ENCODE measurements at places on chromosomes 12 and 14.

- DNase-seq = peak; percentile 29
These were observed 342.7 kb downstream of the CACNA1C start for GRCh38 chr12:2395354-2395977.

- DNase-seq = no peak
These were observed at the start of gene GALNT16 for GRCh38 chr14:69259527-69260189. GALNT16 (plus strand) TSS chr14:69260158; CDS start chr14:69260291, 133 bp downstream.

DNA sequence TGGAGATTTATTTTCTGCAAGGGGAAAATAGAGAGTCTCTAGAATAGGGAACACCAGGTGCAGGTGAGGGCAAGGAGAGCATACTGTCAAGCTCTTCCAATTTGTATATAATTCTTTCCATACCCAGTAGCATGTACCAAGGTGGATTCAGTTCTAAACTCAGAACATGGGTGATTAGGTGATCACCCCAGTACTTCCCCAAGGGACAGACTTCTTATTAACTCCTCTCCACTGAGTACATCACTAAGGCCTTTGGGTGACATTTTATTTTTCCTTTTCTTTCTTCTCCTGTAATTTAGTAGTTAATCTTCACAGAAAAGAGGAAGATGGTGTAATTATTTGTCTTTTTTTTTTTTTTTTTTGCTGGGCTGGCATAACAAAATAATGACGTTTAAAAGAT is 54.2 kb downstream of the DIP2B start:
- no peak for DNase-seq

GRCh38 chr12:47775100-47775911 is 2.3 kb downstream of the SLC48A1 start:
- DNase-seq = peak; percentile 32

DNA sequence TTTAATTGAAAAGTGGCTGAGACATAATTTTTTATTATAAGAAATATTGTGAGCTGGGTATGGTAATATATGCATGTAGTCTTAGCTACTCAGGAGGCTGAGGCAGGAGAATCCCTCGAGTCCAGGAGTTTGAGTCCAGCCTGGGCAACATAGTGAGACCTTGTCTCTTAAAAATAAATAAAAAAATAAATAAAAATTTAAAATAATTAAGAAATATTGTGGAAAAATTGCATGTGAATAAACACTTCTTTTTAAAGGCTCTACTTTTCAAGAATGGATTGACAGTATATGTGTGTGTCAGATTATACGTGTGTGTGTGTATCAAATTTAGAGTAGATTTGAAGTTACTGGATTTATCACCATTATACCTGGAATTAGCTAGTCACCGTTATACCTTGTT is 43.2 kb downstream of the ERC1 start:
- DNase-seq = no peak

- peak; percentile 12 for DNase-seq
These were observed 39.7 kb upstream of the EML1 start for GRCh38 chr14:99753225-99754140.

DNA sequence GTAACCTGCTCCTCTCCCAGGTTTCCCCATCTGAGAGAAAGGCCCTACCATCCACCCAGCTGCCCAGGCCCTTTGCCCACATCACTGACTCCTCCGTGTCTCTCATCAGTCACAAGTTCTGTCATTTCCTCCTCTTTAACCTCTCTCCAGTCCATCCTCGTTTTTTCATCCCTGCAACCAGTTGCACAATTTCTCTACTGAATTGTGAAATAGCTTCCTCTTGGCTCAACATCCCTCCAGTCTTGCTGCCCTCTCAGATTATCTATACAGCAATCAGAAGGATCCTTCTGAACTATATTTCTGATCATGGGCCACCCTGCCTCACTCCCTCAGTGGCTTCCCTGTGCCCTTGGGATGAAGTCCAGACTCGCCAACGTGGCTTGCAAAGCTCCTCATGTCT is 6.8 kb downstream of the FAM161B start:
- peak; percentile 41 for DNase-seq

DNA sequence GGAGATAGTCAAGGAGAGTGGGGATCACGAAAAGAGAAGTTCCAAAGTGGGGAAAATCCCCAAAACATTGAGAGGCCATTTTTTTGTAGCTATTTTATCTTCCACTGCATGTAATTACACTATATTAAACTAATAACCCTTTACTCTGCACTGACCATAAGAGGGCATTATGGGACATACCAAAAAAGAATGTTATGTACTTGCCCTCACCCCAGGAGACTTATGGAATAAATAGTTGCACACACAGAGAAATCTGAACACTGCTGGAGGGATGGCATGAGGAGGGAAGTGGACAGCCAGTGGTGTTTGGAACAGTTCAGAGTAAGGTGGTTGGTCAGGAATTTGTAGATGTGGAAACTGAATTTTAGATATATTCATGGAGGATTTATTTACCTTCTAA is 422.9 kb downstream of the SNAPC1 start:
- peak; percentile 10 for DNase-seq

GRCh38 chr12:31444736-31445135 is 118.8 kb upstream of the SINHCAF start:
- DNase-seq = no peak

DNA sequence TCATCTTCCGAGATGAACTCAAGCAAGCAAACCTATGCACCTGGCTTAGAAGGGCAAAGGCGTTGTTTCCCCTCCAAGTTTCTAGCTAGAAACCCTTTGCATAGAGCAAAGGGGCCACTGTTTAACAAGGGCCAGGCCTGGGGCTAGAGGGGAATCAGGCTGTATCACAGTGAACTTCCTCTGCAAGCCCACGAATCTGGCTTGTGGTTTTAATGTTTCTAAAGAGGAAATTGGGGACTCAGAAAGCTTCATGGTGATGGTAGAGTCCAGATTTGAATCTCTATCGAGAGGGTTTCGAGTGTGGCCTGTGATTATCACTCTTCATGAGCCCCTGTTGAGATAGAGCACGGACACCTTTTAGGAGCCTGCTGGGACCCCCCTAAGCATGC is 189.9 kb downstream of the VRK1 start:
- no peak for DNase-seq

DNA sequence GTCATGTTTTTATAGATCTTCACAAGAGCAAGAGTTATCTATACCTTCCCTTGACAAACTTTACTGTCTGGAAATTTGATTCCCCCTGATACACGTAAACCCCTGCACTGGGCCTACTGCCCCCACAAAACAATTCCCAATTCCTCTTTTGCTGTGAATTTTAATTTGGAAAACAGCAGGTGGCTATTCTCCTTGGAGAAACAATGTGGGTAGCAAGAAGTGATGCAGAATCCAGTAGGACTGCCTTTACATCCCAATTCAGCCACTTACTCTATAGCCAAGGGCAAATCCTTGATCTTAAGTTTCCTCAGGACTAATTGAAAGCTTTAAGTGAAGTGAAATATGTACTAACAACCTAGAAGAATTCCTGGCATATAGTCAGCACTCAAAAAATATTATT is 129.3 kb downstream of the ACSS3 start:
- no peak for DNase-seq

DNA sequence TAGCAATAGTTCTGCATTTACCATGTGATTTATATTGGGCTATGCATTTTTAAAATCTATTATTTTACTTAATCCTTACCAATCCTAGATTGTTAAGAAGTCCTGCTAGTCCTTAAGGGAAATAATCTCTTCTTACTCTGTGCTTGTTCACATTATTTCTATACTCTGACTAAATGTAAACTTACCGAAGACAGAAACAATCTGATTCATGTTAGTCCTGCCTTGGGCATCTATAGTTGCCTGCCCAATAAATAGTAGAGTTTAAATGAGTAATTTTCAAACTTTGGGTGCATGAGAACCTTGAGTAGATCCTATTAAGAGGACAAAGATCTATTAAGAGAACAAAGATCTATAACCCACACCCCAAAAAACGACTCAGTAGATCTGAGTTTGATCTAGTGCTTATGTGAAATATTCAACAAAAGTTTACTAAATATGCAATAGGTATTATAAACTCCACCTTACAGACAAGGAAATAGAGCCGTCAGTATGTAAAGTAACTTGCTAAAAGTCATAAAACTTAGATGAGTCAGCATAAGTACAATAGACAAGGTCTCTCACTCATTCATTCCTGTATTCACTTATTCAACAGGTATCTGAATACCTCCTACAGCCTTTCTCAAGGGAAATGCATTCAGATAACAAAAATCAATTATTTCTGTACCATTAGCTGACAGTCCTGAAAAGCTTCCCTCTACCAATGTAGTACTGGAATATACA is 127.6 kb downstream of the PAWR start:
- DNase-seq = no peak

- no peak for DNase-seq
These were observed 51.7 kb upstream of the DDX11 start for GRCh38 chr12:31021809-31022494.

DNA sequence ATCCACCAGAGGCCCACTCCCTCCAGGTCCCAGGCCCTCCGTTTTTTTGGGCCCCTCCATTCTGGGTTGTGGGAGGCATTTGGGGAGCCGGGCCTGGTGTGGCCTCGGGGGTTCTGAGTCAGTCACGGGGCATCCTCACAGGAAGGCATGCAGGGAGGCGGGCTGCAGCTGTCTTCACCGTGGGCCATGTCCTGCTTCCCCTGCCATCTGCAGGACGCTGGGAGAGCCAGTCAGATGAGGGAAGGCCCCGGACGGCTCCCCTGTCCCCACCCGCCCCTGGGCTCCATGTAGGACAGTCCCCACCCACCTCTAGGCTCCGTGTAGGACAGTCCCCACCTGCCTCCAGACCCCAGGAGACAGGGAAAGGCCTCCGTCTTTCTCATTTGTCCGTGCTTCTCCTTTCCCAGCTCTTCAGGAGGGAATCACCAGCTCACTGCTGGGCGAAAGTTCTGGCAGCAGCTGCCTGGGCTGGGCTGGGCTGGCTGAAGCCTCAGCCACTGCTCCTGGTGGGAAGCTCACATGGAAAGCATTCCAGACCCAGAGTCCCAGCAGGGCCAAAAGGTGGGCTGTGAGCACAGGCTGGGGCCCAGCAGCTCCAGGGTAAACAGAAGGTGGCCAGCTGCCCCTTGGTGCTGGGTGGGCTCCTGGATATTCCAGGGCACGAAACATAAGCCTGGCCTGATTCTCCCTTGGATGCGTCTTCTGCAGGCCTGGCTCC is 217.8 kb downstream of the KIF26A start:
- no peak for DNase-seq

GRCh38 chr14:22468830-22469229 is 120.2 kb downstream of the DAD1 start:
- DNase-seq = no peak

DNA sequence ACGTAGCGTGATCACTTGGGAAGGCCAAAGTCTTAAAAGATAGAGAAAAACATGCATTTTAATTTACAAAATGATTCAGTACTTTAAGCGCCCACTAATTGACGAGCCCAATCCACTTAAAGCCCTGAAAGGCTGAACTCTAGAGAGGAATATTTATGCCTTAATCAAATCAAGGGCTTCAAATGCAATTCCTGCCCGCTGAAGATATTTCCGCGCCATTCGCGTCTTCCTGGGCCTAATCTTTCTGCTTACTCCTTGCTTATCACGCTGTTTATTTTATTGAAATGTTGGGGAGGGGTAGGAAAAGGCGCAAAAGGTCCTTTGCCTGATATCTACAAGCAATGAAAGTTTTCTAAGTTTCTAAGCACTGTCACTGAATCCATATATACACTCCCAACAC is 4.0 kb downstream of the TBX3 start:
- no peak for DNase-seq

GRCh38 chr12:42426746-42427145 is 100.8 kb downstream of the PPHLN1 start:
- DNase-seq = peak; percentile 52

GRCh38 chr12:69284131-69284530 is 44.8 kb downstream of the CPSF6 start:
- peak; percentile 76 for DNase-seq

DNA sequence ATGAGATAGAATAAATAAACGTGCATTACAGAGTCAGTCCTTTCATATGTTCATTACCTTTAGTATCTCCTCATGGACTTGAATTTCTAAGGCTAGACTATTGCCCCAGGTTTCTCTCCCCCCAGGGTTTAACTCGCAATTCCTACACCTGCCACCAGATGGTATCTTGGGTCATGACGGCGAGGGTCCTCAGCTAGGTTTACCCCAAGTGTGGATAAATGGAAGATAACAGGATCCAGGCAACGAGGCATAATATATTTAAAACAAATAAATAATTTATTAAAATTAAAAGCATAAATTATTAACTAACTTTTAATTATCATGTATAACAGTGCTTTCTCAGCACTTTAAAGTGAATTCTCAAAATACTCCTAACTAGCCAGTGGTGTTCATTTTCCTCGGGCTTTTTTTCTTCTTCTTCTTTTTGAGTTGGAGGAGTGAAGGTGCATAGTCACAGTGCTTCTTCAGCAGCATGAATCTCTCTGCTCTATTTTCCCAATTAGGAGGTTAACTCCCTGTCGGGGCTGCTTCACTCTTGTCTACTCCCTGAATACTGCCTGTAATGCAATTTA is 243.5 kb upstream of the CAND1 start:
- DNase-seq = peak; percentile 37

GRCh38 chr14:81351205-81351604 is 48.9 kb downstream of the STON2 start:
- DNase-seq = no peak

DNA sequence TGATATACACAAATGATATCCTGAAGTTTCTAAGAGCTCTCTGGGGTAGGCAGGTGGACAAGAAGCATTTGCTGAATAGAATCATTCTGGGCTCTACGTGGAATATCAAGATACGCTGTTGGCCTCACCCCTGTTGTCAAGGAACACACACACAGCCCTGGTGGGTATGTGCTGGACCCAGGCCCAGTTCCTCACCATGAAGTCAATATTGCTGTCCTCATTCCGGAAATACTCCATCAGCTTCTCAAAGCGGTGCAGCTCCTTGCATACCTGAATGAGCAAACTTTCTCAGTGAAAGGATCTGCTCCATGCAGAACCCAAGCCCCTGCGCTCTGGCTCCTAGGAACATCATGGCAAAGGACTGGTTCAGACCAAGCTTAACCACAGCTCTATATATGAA is 31.4 kb downstream of the PRPF40B start:
- no peak for DNase-seq

GRCh38 chr12:12735301-12735700 is 18.1 kb downstream of the CDKN1B start:
- peak; percentile 92 for DNase-seq

- DNase-seq = no peak
These were observed 1104.7 kb upstream of the TMEM132C start for GRCh38 chr12:127162307-127162706.

DNA sequence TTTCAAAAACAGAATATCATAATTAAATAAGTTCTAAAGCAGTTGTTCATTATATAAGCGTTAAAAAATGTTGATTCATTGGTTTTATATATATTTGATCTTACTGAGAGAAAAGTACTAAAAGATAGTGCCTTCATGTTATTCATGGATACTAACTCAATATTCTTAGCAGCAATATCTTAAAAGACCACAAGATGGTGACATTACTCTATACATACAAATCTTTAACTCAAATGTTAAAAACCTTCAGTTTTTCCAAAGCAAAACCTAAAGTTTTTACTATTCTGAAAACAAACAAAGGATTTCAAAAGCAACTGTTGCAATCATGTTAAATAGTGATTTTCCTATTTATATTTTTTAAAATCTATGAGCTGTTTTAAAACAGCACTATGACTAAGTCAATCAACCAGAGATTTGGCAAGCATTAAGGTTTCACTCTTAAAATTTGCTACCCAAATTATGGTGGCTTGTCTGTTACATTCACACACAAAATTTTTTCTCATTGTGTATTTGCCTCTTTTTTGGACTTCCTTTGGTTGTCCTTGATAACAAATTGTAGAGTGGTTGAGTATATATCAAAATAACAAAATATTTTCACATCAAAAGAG is 50.1 kb upstream of the RERGL start:
- DNase-seq = peak; percentile 42
